ENCODE measurements at places on chromosomes 1 and 21.

DNA sequence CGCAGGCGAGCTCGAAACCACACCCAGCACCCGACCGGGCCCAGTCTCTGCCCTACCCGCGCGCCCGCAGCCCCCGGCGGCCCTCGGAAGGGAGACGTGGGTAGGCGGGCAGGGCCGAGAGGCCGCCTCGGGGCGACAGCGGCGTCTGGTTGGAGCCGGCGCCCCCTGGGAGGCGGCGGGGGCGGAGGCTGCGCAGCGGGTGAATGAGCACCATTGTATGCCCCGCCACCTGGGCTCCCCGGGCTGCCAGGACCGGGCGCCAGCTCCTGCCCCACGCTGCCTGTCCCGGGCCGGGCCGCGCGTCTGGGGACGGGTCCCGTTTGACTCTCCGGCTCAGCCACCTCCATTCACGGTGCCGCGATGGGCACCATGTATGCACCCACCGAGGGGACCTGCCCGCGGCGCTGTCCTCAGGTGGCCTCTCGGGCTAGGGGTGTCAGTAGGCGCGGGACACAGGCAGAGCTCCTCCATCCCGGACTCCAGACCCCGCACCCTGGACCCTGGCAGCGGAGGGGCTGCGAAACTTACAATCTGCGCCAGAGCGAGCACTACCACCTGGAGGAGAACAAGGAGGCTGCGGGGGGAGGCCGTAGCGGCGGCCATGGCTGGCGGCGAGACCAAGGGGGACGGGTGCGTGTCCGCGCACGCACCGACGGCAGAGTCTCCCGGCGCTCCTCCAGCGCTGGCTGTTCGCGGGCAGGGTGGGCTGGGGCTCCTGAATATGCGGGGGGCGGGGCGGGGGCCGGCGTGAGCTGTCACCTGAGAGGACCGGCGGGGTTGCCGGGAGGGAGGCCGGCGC is at the start of gene COL9A2:
Gene COL9A2 (minus strand): TSS at position 692 of the 799 bp plus-strand sequence. CDS start 89 bp downstream, at position 603.
- no peak for DNase-seq

GRCh38 chr1:77378723-77379535 is 97.1 kb downstream of the AK5 start:
- DNase-seq: no peak

DNA sequence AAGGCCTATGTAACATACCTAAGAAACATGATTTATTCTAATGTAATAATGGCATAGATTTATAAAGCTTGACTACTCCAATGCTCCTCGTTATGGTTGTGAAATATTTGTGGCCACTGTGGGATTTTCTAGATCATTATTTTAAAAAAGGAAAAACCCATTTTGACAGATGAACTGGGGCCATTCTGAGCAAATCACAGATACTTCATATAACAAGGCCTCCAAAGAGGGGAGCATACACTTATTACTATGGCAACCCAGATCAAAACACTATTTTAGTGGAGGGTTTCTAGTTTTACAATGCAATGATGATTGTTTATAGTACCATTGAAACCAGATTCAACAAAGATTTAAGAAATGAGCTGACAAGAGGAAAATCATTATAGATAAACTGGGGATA is 346.6 kb downstream of the ZNF326 start:
- DNase-seq: no peak

GRCh38 chr1:150558761-150559655 is 9.8 kb downstream of the ADAMTSL4 start:
- DNase-seq: no peak

GRCh38 chr1:173137107-173137706 is 69.9 kb downstream of the TNFSF4 start:
- DNase-seq: no peak

DNA sequence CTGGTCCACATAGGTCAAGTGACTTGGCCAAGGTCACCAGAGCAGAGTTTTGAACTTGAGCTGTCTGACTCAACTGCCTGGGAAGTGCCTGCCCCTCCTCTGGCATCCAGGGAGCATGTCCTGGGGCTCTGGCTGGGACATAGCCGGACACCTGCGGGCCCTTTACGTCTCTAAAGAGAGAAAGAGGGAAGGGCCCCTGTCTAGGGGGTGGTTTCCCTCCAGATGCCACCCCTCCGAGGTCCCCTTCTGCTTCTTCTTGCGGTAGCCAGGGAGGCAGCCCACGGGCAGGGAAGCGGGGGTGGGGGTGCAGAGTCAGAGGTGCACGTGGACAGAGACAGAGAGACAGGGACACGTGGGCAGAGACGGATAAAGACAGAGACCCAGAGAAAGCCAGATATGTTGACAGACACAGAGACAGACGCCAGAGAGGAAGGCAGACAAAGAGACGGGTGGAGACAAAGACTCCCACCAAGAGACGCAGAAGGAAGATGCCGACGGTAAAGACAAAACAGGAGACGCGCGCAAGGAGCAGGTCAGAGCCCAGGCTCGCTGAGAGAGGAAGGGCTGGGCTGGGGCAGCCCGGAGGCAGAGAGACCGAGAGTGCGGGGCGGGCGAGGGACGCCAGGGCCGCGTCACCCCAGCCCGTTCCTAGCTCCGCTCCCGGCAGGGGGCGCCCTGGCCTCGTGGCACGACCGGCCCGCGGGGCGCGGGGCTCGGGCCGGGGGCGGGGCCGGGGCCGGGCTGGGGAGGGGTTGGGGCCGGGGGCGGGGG is 458 bp upstream of the ALPL start:
- no peak for DNase-seq

DNA sequence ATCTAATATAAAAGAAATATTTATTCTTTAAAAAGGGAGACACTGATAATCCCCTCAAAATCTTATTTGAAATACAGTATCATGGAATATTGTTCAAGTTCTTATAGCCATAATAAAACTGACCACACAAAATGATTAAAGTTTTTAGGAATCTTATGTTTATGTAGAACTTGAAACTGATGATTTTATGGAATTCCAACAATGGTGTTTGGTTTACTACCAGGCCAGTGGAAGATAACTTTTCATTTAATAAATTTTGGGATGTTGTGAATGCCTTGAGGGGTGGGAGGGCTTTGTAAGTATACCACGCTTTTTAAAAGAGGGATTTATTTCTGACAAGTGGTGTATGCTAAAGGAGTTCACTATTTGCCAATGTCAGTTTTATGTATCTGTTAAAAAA is 87.7 kb downstream of the RAB3GAP2 start:
- peak; percentile 9 for DNase-seq

GRCh38 chr1:64229307-64229706 is 25.9 kb downstream of the UBE2U start:
- no peak for DNase-seq

DNA sequence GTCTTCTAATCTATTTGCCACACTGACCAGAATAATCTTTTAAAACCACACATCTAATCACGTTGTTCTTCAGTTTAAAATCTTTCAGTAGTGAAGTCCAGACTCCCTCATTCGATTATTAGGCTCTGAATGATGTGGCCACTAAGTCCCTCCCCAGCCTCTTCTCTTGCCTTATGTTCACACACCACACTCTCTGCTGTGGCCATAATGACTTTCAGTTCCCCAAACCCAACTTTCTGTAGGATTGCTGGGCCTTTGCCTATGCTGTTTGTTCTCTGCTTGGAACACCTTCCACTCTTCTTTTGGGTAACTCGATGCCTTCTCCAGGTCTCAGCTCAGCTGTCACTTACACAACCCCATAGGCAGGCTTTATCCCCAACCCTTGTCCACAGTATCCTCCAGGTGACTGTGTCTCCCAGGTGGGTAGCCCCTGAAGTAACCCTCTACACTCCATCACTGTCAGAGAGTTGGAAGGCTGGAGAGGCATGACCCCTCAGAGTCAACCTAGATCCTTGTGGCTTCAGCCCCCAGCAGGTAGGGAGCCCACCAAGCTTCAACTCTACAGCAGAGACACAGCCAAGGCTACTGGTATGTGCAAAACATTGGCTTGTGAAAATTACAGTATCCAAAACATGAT is 8.4 kb upstream of the SLC37A1 start:
- no peak for DNase-seq

DNA sequence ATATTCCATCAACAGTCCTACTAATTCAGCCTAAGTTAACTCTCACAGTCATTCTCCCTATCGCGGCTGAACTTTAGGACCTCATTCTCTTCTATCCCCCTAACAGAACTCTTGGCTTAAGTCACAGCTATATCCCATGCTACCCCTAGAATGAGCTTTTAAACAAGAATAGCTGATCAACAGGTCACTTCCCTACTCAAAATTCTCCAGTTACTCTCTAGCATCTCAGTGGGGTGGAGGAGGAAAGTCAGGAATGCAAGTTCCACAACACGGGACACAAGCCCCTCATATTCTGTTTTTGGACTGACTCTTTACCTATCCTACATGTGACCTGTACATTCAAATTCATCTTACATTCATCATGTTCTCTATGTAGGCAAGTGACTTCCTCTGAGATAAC is 21.0 kb downstream of the MRPL39 start:
- no peak for DNase-seq

- DNase-seq: no peak
Measured at GRCh38 chr1:56655991-56656613, 11.0 kb downstream of the PRKAA2 start.

- DNase-seq: no peak
Measured at GRCh38 chr1:236371083-236371482, 23.0 kb upstream of the EDARADD start.

- no peak for DNase-seq
Measured at GRCh38 chr21:42195378-42196031, 23.4 kb upstream of the ABCG1 start.

DNA sequence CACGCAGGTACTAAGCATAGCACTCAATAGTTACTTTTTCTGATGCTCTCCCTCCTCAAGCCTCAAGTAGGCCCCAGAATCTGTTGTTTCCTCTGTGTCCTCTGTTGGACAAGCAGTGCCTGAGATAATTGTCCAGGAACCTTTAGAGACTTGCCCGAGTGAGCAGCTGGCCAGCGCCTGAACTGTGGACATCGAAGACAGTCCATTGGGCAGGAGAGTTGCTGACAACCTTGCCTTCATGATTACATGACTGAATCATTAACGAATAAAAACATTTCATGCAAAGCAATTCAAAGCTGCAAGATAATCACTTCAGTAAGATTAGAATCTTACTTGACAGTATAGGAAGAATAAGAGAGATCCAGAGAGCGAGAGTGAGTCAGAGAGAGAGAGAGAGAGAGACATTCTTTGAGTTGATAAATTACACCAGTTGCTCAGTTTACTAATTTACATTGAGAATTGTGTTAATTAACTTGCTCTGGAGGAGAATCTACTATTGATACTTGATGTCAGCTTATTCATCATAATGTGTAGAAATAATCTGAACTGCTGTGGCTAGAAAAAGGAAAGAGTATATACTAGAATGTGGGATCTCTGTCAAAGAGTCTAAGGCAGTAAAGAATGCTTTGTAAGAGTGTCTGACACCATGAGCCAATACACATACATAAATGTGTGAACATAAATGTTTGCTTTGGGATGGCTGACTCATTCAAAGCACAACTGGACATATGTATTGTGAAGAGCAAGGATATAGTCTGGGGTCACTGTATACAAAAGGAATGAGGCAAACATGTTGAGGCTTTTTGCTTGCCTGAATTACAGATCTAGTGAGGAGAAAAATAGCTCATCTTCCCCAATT is 216.0 kb downstream of the ZNF326 start:
- no peak for DNase-seq

- DNase-seq: no peak
Measured at GRCh38 chr1:159895836-159896545, 4.0 kb downstream of the CFAP45 start.

DNA sequence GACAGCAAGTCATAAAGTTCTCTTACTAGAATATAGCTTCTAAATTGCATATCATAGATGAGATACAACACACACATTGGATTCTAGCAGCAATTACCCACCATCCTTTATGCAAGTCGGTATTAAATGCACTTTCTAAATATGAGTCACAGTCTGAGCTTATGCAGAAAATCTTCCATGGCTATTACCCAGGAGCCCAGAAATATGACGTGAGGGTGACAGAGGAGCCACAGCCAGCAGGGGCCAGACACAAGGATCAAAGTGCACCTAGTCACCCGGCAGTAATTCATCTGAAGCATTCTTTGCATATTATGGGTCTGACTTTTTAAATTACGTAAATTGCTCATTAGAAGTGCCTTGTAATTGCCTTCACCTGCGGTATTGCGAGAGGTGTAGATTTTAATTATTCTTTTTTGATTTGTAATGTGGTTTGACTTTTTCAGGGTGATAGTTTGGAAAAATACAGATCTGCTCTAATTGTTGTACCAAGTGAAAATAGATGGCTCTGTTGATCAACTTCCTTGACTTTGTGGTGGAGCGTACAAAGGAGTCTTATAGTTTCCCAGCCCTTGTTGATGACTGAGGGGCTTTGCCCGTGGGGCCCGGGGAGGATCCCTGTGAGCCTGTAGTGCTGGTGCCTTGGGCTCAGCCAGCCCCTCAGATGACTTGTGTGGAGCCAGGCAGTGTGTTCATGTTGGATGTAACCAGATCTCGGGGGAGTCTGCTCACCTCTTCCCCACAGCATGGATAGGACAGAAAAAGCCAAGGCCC is 470.0 kb upstream of the VAMP3 start:
- peak; percentile 74 for DNase-seq

- no peak for DNase-seq
Measured at GRCh38 chr1:90045853-90046563, 51.1 kb downstream of the ZNF326 start.

DNA sequence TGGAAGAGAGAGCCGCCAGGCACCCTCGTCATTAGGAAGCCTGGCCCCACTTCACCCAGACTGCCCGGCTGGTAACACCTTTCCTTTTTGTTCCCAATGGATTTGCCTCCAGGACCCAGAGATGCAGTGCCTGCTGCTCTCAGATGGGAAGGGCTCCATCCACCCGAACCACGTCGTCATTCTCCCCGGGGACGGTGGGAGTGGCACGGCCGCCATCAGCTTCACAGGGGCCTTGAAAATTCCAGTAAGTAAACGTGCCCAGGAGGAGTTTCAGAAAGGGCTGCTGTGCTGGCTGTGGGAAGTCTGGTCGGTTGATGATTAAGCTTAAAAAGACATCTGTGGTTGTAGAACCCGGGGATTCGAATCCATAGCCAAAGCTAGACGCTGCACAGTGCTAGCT is 45.2 kb downstream of the SLC37A1 start:
- DNase-seq: no peak

DNA sequence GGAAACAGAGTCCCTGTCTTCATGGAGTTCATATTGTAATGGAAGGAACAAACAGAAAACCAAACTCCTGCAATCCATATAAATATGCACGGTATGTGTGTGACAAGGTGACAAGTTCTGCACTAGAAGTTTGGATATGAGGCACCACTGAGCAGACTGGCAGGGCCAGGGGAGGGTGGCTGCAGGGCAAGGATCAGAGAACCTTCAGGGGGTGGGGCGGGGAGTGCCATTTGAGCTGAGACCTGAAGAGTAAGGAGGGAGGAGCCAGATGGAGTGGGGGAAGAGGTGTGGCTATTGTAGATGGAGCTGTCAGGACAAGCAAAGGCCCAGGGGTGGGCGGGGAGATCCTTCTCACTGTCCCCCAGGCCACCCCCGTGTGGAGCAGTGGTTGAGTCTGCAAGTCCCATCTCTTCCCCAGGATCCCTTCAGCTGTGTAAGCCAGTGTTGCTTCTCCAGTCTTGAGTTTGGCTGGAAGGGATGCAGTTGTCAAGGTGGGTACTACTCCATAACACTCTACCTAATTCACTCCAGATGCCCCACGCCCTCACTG is 76.4 kb downstream of the ATP5PO start:
- no peak for DNase-seq

All from BJ (cell line).